ENCODE measurements at places on chromosomes 4 and X. TPM values are rescaled to one million over a fixed set of nuclear protein-coding genes. Genes with fewer than 3 reads are reported as not detected.

CXCL1 gene
- 43.5 TPM for polyA plus RNA-seq

TAB3 gene
- polyA plus RNA-seq, result 7.6 TPM

TMEM271 gene
- polyA plus RNA-seq, result not detected

NAP1L3 gene
- 0.63 TPM for polyA plus RNA-seq

NOCT gene
- polyA plus RNA-seq, result 3.0 TPM

All from lung (tissue), 17 donors.